Neuronal stem cell (in vitro differentiated cells): ENCODE measurements at places on chromosomes 6 and 20.

GRCh38 chr6:121436274-121436857 lies 920 bp downstream of the GJA1 start:
- no peak for DNase-seq

GRCh38 chr20:44014807-44015732 lies 100.4 kb downstream of the TOX2 start:
- no peak for DNase-seq

GRCh38 chr6:159168536-159169192 lies 536 bp upstream of the FNDC1 start:
- peak; percentile 64 for DNase-seq

DNA sequence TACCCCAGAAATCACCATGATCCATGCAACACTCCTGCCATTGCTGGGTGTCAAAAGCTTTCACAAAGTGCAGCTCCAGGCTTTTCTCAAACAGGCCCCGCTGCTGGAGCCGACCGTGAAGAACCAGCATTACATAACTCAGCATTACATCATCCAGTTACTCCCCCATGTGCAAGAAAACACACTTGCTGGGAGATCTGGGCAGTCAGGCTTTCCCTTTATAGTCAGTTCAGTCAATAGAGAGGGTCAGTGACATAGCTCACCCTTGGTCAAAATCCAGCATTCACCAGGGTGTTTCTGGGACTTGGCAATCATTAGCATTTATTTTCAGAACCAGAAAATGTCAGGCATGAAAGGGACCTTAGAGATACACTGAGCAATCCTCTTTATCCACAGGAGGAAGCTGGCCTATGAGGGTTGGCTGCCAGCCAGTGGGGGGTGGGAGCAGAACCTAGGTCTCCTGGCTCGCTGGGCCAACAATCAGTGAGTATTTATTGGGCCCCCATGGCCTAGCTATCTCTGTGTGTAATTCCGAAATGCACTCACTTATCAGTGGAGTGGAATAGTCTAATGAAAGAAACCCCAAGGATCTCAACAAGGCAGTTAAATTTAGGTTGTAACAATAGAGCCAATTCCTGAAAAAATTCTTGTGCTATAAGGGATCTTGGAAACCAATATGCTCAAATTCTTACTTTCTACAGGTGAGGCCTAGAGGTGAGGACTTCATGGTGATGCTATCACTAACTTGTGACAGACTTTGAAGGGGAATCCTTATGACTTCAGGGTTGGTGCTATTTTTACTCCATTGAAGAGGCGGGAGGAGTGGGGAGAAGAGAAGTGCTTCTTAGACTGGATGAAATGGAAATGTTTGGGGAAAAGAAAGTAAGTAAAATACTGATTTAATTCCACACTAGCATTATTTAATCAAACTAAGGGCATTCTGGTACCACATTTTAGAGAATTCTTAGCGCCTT lies 54.6 kb downstream of the LYRM4 start:
- no peak for DNase-seq

GRCh38 chr20:49496553-49497397 lies 14.3 kb upstream of the KCNB1 start:
- no peak for DNase-seq

- peak; percentile 2 for DNase-seq
These were observed 310.3 kb downstream of the CLVS2 start for GRCh38 chr6:123306334-123306733.

DNA sequence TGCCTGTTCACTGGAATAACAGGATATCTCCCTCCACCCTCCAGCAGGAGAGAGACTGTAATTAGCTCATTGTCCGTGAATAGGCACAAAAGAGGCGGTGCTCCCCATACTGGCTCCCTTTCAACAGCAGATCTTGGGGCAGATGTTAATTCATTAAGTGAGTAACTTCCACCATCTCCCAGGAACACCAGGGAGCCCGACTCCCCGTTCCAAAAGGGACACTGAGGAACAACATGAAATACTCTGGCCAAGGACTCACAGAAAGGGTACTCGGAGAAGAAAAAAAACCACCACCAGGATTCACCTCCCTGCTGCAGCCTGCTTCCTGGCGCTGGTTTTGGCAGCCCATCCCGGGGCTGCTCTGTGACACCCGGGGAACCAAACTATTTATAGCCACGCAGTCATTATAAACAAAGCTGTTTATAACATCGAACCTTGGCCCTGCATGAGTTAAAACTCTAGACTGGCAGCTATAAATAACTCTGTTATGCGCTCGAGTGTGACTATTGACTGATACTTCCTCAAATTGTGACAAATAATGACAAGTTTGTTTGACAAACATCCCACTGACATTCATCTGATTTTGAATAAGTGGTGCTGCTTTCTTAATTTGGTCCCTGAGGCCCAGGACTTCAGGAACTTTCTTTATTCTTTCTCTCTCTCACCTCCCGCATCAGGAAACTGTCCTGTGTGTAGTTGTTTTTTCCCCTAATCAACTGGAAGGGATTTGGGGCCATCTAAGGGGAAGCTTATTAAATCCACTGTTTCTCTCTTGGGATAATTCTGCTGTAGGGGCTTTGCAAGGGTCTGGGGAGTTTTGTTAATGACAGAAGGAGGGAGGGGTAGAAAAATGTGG lies 521.6 kb downstream of the CD83 start:
- peak; percentile 33 for DNase-seq

GRCh38 chr6:40922281-40922680 lies 116.7 kb downstream of the UNC5CL start:
- no peak for DNase-seq

- DNase-seq, result no peak
These were observed 152.2 kb downstream of the CDH4 start for GRCh38 chr20:61404303-61404702.

- no peak for DNase-seq
These were observed 1.8 kb upstream of the LRRC73 start for GRCh38 chr6:43511824-43512415.

- DNase-seq, result no peak
These were observed 24.8 kb upstream of the SLA2 start for GRCh38 chr20:36670665-36671357.

- DNase-seq, result no peak
These were observed 20.3 kb downstream of the POFUT1 start for GRCh38 chr20:32227744-32228688.

GRCh38 chr6:43935921-43936439 lies 166.0 kb downstream of the VEGFA start:
- no peak for DNase-seq

GRCh38 chr6:15698471-15698870 lies 35.6 kb upstream of the DTNBP1 start:
- no peak for DNase-seq

DNA sequence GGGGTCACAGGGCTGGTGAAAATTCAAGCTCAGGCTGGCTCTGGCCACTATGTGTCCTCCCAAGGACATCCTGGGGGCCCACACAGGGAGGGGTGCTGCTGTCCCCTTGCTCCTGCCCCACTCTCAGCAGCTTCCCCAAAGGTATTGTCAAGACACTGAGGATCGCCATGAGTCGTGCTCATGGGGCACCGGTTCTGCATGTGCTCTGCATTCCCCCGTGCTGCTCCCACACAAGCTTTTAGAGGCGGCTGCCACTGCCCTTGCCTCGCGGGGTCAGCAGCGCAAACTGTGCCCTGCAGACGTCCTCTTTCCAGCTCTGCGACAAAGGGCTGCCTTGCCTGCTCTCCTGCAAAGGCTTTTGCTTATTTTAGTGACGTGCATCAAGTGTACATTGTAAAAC lies 179.8 kb downstream of the ERMARD start:
- DNase-seq, result no peak

DNA sequence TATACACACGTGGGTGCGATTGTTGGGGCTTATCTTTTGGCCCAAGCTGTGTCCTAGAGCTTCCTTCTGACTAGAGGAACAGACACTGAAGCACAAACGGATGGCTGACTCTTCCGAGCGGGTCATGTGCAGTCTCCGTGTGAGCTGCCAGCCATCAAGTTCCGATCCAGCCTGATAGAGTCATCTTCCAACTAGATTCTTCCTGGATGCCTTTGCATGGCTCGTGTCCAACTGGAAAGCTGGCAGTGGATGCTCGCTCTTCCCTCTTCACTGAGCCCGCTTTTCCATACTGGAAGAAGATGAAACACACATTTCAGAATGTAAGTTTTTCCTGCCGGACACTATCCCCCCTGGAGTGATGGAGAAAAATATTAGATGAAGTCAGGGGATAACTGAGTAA lies 148.1 kb downstream of the SCML4 start:
- DNase-seq, result no peak

DNA sequence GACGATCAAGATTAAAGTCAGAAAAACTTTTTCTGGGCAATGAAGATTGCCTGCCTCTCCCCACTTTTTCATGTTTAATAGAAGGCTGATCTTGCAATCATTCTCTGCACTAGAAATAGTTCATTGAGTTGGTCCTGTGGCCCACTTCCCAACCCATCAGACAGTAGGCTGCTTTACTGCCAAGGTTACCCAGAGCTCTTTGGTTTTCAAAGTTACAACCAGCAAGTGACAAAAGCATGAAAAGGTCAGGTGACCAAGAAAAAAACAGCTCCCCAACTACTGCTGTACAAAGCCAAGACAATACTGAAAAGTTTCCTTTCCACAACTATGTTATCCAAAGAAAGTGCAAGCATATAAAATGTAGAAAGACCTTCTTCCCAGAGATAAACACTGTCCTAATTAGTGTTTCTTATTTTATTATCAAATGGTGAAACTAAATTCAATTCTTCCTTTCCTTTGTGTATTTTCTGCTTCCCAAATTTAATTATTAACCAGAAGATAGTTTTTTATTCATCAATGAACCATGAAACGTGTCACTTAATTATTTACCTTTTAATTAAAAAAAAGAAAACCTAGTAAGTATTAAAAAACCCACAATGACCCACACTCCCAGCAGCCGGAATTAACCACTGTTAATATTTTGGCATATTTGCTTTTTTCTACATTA lies 16.6 kb downstream of the DNAAF9 start:
- DNase-seq, result no peak

DNA sequence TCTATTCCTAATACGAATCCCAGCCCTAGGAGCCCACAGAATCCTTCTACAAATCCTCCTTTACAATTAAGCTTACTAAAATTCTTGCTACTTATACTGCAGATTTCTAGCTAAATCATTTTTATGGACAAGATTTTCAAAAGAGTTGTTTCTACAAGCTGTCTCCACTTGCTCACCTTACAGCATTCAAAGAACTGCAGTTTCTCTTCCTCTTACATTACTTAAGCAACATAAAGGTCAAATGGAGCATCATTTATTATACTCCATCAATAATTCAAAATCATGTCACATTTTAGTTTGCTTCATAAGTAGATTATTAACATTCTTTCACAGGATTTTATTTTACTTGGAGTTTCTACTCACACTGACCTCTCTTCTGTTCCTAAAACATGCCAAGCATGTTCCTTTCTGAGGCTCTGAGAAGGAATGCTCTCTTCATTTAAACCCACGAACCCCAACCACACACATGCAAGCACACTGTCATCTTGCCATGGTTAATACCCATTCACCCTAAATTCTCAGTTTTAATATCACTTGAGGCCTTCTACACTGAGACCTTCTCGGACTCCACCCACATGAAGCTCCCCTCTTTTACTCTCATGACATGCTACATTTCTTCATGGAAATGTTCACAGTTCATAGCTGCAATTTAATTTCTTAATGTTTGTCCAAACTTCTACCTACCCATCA lies 388.2 kb downstream of the TBC1D32 start:
- no peak for DNase-seq

DNA sequence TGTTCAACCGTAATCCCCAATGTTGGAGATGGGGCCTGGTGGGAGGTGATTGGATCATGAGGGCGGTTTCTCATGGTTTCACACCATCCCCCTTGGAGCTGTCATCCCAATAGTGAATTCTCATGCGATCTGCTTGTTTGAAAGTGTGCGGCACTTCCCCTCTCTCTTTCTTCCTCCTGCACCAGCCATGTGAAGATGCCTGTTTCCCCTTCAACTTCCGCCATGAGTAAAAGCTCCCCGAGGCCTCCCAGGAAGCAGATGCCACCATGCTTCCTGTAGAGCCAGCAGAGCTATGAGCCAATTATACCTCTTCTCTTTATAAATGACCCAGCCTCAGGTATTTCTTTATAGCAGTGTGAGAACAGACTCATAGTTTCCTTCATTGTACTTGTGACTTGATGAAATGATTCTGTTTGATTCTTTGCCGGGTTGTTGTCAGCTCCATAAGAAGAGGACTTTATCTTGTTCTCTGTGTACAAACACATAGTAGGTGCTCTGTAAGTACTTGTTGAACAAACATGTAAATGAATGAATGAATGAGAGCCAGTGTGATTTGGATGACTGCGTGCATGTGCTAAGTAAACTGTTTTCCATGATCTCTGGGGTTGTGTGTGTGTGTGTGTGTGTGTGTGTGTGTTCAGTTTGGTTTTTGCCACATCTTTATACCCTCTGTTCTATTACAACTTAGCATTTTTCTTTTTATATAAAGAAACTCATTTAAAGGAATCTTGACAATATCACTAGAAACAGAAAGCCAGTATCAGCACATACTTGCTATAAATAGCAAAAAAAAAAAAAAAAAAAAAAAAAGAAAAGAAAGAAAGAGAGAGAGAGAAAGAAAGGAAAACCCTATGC lies 22.5 kb upstream of the PTGIS start:
- DNase-seq, result no peak

DNA sequence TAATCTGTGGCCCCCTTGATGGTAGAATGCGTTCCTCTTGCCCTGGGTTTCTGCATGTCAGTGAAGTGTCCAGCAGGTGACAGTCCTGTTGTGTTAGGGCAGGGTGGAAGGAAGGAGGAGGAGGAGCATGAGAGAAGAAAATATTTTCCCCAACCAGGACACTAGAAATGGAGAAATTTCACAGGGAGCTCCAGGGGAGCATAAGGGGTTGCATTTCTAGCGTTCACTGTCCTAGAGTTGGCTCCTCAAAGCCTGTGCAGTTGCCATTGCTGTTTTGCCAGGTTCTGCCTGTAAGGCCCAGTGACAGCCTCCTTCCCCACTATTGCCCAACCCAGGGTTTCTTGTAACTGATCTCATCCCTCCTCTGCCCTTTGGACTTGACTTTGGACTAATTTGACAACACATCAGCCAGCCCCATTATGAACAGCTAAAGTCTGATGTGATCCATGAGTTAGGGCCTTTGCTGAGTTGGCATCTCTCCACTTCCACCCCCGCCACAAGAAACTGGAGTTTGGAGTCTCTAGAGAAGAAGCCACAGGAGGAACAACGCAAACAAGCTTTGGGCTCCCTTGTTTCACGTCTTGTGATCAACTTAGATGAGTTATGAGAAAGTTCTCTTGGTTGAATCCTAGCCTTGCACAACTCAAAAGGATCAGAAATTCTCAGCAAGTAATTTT lies 14.0 kb upstream of the FAM50B start:
- no peak for DNase-seq

GRCh38 chr6:111837007-111837406 lies 36.2 kb downstream of the FYN start:
- no peak for DNase-seq
